ENCODE measurements at places on chromosomes 4 and X.

DNA sequence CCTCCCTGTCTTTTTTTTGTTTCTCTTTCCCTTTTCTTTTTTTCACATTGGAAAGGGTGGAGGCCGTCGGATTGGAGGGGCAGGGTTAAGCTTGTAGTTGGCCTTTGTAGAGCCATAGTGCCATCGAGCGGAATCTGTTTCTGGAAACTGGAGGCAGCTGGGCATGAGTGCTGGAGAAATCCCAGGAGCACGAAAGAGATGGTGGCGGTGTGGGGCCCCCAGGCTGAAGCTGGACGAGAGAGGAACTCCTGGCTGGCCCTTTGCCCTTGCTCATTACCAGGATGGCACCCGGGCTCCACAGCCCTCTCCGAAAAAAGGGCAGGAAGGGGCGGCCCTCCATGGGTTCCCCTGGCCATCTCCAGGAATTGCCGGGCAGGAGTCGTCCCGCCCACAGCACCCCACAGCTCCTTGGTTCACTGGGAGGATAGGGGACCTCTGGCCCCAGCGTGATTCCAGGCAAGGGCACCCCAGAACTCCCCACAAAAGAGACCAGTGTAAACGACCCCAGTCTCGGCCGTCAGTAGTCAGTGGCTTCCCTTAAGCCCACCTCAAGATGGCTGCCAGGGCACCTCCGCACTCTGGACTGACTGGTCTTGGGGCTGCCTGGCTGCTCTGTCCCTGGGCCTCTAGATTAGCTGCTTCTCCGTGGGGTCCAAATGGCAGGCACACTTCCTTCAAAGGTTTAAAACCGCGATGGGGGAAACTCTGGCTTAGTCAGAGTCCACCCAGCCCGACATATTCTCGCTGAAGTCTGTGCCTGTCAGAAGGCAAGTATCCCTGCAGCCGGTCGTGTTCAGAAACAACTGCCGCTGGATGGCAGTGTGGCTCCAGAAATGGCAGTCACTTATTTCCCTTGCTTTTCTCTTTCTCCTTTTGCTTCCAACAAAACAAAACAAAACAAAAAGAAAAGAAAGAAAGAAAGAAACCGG is 74.1 kb downstream of the NBDY start:
- DNase-seq = peak; percentile 24

GRCh38 chrX:29528281-29528680 is 687.1 kb upstream of the MAGEB2 start:
- no peak for DNase-seq

DNA sequence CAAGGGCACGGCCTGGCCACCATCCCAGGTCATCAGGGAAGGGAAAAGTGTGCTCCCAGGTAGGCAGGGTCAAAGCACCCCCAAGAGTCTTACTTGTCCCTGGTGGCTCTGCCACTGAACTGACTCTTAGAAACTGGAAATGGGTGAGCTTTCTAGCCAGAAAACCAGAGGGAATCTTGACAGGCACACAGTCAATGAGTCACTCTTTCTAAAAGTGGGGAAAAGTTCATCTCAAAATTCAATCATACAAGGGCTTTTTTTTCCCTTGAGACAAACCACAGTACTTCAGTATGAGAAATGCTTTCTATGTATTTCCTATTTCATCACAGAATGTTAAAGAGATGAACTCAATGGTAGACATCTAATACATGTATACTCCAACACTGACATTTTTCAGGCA is 12.5 kb downstream of the HPF1 start:
- no peak for DNase-seq

DNA sequence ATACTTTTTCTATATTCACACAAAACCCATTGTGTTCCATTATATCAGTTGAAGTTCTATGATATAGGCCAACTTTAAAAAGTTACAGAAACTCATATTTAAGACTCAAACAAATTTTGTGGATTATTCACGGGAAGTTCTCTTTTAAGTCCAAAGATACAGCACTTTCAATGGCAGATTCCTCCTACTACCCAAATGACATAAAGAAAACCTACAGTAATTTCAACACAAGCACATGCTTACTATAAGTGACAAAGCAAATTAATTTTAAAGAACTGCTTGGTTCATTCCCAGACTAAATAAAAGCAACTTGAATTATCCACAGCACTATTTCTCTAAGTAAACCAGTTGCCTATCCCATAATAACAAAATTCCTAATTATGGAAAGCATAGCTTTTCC is 4.1 kb downstream of the PPA2 start:
- DNase-seq = no peak

- no peak for DNase-seq
Measured at GRCh38 chr4:24644983-24645764, 60.8 kb upstream of the DHX15 start.

DNA sequence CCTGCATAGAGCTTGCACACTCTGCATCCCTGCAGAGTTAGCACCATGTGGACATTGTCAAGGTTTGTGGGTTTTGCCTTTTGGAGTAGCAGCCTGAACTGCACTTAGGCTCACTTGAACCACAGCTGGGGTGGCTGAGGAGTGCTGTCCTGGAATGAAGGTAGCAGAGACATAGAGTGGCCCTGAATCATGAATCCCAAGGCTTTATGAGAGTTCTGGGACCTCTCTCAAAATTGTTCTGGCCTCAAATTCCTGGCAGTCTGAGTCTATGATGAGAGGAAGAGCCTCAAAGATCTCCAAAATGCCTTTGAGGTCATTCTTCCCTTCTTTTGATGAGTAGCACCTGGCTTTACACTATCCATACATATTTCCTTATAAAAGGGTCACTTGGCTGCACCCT is 37.1 kb upstream of the ADH1C start:
- no peak for DNase-seq

DNA sequence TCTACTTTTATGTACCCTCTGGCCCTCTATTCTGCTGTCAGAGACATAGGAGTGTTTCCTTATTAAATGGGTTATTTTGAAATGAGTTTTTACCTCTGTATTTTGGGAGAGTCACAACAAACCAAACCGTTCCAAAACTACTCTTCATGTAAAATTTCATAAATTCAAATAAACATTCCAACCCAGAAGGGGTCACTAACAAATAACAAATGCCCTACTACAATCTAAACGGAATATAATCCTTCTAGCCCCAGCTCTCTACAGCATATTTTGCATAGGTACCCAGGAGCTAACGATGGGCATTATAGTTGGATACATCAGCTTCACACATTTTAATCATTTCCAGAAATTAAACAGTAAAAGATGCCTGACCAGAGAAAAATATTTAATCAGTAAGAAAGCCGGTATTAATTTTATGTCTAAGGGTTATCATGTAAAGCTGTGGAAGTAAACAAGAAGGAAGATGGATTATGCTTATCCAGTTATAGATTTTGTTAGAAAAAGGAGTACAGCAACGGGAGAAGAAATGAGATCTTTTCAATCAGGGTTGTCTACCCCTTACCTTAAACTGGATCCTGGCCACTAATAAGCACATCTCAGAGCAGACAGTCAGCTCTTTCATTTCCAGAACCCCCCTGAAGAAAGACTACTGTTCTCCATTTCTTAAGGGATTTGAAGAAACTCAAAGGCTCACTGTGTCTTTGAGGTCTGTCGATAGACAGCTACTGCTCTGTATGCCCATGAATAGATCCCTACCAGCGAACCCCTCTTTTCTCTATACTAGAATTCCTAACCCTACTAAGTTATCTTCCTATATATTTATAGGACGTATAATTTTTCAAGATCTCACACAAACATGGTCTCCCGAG is 1.2 kb downstream of the UGDH start:
- no peak for DNase-seq

GRCh38 chrX:136850441-136851175 is 29.9 kb downstream of the RBMX start:
- no peak for DNase-seq

DNA sequence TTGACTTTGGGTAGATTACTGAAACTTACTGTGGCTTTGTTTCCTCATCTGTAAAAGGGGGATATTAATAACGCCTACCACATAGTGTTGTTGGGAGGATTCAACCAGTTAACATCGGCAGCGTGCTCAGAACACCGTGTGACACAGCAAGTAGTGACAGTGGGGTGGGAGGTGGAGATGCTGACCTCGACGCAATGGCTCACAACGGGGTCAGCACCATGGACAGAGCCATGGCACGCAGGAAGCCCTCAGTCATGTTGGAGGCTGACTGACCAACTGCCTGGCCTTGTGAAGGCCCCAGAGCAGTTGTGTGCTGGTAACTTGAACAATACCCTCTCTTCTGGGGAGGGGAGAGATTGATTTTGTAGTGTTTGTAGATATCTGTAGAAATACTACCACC is 93.2 kb downstream of the WFS1 start:
- DNase-seq = no peak

DNA sequence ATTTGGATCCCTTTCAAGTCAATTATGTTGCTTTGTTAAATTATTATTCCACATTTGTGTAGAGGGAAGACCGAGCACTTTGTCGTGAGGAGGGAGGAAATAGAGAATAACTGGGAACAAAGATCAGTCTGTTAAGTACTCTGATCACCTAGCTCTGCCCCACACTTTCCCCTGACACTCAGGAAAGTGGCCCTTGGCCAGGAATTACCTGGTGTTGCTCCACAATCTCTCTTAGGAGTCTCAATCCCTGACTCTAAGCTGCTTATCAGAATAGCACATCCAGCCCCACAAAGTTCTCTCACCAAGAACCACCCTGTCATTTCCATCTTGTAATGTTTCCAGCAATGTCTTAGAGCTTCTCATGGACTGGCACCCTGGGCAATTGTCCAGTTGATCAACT is 83.8 kb upstream of the BMPR1B start:
- no peak for DNase-seq

GRCh38 chr4:155763551-155763950 is 4.7 kb downstream of the GUCY1B1 start:
- DNase-seq = no peak

- DNase-seq = no peak
Measured at GRCh38 chr4:20301161-20301560, 49.5 kb downstream of the SLIT2 start.

- no peak for DNase-seq
Measured at GRCh38 chrX:36986231-36986630, 21.9 kb upstream of the FAM47C start.

DNA sequence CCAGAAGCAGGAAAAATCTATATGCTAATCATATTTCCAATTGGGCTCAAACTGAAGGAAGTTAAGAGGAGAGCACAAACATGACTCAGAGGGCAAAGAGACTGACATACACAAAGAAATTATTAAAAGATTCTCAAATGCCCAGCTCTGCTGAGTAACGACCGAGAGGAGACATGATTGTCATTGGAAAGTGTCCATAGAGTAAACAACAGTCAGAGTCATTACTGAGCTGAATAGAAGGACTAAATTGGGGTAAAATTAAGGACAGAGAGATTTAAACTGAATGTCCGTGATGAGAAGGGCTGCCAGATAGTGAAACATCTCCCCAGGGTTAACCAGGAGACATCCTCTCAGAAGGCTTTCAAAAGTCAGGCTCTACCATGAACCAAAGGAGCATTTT is 111.2 kb upstream of the GALNT7 start:
- no peak for DNase-seq

DNA sequence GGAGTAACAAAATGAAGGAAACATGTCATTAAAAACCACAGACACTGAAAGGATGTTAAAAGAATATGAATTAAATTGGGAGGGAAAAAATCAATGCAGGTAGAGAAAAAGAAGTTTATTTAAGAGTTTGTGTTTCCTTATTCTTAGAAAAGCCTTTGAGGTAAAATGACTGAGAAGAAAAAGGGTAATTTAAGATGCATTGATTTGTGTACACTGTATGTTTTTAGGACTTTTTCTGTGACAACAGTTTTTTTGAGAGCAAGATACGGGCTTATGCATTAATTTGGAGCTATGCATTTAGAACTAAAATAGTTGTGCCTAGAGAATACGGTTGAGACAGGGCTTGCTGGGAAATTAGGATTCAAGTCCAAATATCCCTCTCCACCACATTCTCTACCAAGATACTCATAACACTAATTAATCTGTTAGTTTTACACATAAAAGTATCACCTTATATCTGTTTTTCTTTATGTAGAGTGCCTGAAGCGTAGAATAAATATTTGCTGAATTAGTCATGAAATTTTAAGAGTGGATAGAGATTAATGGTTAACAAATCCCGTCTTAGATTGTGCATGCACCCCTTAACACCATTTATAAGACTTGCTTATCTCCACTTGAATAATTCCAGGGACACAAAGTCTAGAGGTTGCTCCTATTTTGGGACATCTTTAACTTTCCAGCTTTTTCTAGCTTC is 232.5 kb downstream of the PCDH7 start:
- no peak for DNase-seq

DNA sequence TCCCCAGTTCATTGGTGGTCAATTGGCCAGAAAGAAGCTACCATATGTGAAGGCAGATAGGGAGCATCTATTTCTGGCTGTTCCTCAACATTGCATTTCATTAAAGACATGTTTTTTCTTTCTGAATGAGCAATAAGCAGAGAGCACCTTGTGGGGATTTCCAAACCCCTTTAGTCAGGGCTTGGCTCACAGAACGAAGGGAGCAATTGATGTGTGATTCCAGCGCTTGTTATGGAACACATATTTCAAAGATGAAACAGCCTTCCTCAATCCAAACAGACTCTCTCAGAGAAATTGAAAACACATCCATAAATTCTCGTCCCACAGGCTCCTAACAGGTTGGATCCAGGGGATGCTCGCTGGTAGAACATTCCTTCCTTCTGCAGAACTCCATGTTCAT is 84.1 kb downstream of the CLCN4 start:
- DNase-seq = no peak

DNA sequence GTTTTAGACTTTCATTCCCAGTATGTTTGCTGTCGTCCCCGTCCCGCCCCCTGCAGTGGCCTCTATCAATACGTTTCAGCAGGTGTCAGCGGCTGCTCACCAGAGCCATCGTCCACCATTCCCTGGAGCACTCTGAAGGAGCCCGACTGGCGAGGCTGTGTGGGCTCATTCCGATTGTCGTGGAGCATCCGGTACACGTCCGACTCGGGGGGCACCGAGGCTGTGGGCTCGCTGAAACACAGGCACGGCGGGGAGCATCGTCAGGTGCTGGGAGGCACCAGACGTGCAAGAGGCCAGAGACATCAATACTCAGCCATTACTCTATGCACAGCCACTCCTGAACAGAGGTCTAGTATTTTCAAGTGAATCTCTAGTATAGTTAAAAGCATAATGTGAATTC is 28.9 kb downstream of the PDLIM3 start:
- DNase-seq = no peak

GRCh38 chr4:48470137-48470536 is 13.0 kb upstream of the SLC10A4 start:
- DNase-seq = no peak

DNA sequence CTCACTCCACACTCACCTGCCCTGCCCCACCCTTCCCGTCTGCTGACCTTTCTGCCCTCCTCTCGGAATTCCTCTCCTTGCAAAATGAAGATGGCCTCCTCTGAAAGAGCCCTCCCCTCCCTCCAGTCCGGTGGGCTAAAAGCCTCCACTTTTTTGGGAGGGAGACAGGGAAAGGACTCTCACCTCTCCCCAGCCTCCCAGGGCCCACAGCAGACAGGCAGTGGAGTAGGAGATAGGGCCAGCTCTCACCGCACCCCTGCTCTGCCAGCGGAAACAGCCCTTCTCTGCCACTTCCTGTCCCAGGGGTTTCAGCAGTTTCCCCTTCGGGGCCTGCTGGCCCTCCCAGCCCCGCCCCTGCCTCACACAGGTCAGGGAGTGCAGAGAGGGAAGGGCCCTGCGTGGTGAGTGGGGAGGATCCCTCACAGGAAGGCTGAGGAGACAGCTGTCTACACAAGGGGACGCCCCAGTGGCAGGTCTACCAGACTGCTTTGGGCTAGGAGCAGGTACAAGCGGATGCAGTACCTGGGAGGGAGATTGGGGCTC is 18.2 kb downstream of the ELF4 start:
- DNase-seq = peak; percentile 81

- no peak for DNase-seq
Measured at GRCh38 chrX:30948626-30949025, 59.6 kb upstream of the TAB3 start.

All from bone marrow (tissue), 2 donors.